ENCODE measurements at places on chromosomes 1 and 21.
A peak's percentile ranks its signal among the peaks of the same experiment; 100 is the strongest.

- DNase-seq, result no peak
These were observed 145.0 kb upstream of the DNAH14 start for GRCh38 chr1:224784265-224785039.

GRCh38 chr1:91314643-91315042, 90.0 kb downstream of the HFM1 start:
- no peak for DNase-seq

GRCh38 chr1:184279911-184280458, 106.8 kb upstream of the C1orf21 start:
- DNase-seq, result no peak

GRCh38 chr1:211469938-211470529, 21.9 kb downstream of the RD3 start:
- DNase-seq, result peak; percentile 47

GRCh38 chr1:47317841-47318240, 3.9 kb upstream of the STIL start:
- no peak for DNase-seq

- DNase-seq, result peak; percentile 69
These were observed 21.8 kb downstream of the ATF3 start for GRCh38 chr1:212630158-212630900.

DNA sequence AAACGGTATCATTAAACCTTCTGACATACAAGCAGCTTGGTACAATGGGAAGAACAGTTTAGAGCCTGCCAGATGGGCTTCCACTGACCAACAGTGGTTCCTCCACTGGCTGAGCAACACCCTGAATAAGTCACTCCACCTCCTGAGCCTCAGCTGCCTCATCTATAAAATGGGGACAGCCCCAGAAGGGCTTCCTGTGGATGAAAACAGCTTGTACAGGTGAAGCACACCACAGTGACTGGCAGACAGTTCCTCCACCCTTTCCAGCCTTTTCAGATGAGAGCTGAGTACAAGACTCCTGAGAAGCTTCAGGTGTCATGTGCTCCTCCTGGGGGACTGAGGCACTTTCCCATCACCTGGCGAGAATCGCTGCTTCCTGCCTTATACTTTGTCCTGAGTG, 2.1 kb downstream of the CAPZB start:
- peak; percentile 40 for DNase-seq

GRCh38 chr1:200039849-200040474, 12.5 kb downstream of the NR5A2 start:
- no peak for DNase-seq

DNA sequence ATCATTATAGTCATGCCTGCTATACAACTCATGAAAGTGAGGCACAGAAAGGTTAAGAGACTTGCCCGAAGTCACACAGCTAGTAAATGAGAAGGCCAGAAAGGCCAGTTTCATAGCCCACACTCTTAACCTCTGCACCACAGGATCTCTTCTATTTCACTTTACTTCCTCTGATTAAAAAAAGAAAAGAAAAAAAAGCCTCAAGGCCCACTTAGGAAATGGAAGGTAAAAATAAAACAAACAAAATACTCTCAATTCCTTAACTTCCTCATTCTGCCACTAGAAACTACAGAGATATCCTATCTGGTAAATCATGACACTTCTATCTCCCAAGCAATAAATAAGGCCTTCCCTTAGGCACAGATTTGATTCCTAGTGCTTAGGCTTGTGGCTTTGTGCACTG, 7.6 kb upstream of the ENAH start:
- DNase-seq, result no peak

DNA sequence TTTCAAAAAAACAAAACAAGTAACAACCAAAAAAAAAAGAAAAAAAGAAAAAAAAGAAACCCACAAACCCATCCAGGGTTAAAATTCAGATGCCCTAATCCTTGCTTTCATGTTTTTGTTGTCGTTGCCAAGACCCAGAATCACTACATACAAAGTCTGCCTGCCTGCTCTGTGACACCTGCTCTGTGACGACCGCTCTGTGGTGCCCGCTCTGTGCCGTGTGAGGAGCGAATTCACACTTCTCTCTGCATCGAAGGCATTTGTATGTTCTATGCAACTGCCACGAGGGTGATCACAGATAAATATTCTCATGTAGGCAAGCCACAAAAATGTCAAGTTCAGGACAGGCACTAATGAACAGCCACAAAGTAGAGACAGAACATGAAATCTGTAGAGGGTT, 178.6 kb downstream of the SLC45A1 start:
- no peak for DNase-seq

DNA sequence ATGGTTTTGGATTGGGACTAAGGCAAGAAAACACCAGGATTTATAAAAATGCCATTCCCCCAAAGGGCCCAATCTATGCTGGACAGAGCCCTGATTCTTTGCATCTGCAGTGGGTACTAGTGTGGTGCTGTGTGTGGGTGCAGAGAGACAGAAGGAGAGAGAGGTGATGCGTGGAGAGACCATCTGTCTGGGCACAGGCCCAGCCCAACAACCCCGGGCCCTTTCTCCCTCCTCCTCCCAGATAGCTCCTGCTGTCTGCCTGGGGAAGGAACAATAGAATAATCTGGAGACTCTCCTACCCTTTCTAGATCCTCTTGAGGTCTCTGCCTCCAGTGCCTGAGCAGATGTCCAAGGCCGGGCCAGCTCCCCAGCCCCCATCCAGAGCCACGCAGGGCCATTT, 15.1 kb downstream of the KIAA1614 start:
- DNase-seq, result no peak

- DNase-seq, result no peak
These were observed 172.2 kb upstream of the IRF2BP2 start for GRCh38 chr1:234782105-234782751.

DNA sequence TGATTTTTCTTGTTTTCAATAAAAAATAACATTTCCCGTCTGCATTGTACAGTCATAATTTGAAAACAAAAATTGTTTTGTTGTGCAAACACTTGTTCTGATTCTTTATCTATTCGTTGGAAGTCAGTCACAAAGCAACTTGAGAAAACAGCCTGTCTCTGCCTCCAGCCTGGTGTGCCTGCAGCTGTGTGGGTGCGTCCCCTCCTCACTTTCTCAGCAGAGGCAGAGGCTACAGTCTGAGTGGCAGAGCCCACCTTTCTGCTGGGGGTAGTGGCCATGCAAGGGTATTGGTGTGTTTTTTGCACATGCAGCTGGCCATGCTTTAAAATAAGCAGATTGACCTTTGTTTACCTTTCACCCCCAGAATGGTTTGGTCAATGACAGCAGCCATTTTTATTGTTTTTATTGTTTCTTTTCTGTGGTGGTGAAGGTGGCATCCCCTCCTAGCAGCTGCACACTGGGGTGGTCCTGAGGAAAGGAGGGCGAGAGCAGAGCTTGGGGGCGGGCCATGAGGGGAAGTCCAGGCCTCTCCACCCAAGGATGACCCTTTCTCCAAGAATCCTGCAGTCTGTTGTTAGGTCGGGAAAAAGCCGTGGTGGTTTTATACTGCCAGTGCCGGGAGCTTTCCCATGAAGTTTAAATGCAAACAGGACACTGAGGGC, 159.6 kb downstream of the PCBP3 start:
- no peak for DNase-seq

GRCh38 chr1:20150969-20151368, 11.8 kb downstream of the PLA2G2F start:
- no peak for DNase-seq

DNA sequence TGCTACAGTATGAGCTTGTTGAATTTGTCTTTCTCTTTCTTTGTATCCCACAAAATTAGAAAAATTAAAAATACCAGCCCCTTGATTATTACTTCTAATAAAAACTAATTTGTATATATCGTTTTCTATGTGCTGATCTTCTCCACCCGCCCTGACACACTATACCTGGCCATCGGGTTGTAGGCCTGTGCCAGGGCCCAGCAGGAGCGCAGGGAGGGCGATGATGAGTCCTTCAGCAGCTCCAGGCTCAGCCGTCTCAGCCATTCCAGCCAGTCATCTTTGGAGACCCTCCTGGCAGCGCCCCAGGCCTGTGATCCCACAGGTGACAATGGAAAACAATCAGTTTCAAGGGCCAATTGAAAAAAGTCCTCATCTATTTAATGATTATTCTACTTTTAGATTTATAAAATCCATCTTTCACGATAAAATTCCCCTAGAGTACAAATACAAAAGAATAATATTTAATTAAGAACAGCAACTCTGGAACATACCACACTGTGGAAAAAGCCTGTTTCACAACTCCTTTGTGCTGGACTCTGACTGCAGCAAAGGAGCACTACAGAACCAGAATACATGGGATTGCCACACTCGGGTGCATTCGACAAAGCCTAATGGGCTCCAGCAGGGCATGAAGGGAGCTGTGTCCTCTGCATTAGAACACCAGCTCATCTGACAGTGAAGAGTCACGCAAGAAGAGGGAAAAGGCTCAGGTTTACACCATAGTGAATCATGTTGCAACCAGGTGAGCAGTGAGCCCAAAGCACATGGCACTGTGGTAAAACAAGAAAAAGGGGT, 15.4 kb downstream of the ANGPTL7 start:
- DNase-seq, result no peak

GRCh38 chr1:205650241-205650640, 18.4 kb upstream of the ELK4 start:
- no peak for DNase-seq

- DNase-seq, result no peak
These were observed at the start of gene SLC30A2 for GRCh38 chr1:26045722-26046245. TSS of gene SLC30A2 (minus strand) at chr1:26046118. CDS start at chr1:26045896, 222 bp downstream.

- no peak for DNase-seq
These were observed 22.5 kb upstream of the CAP1 start for GRCh38 chr1:40017951-40018575.

- DNase-seq, result peak; percentile 63
These were observed 29.1 kb downstream of the STPG1 start for GRCh38 chr1:24384251-24385090.

DNA sequence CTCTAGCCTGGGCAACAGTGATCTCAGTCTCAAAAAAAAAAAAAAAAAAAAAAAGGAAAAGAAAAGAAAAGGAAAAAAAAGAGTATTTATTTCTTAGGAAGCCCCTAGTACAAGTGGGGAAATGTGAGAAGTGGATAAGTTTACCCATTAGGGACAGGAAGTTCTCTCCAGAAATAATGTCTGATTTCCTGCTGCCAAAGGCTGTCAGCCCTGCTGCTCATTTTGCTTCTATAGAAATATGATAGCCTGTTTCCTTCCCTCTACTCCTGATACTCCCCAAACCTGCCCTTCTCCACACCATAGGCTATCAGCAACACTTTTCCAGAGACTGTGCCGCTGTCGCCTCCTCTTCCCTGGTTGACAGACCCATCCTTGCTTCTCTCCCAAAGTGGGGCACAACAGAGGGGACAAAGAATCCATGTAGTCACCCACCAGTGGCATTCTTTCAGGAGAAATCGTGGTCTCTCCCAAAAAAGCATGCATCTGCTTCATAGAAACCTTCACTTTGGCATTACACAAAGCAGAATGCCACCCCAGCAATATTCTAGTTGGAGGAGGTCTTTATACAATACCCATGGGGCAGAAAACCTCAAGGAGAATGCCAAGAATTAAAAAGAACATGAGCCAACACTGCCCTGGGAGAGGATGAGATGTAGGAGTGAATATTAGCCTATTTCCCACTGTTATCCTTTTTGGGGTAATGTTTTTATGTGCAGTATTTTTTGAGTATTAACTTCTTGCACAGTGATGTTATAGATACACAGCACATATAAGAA, 166.3 kb upstream of the NR5A2 start:
- no peak for DNase-seq

- no peak for DNase-seq
These were observed 246.4 kb upstream of the HOOK1 start for GRCh38 chr1:59568158-59568935.

DNA sequence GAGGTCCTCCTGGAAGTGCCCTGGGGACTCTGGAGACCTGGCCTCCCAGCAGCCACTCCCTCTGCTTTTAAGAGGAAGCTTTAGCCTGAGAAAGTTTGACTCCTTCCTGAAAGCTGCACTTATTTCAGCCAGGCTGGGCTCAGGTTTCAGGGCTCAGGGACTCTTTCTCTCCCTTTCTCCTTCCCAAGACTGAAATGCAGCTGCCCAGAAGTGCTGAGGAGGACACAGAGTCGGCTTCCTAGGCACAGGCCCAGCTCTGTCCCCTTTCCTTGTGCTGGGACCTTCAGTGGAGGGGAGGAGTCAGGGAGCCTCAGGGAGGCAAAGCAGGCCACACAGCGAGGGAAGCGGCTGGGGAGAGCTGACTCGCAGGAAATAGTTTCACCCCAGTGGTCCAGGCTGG, 137.3 kb downstream of the NAV1 start:
- DNase-seq, result no peak

DNA sequence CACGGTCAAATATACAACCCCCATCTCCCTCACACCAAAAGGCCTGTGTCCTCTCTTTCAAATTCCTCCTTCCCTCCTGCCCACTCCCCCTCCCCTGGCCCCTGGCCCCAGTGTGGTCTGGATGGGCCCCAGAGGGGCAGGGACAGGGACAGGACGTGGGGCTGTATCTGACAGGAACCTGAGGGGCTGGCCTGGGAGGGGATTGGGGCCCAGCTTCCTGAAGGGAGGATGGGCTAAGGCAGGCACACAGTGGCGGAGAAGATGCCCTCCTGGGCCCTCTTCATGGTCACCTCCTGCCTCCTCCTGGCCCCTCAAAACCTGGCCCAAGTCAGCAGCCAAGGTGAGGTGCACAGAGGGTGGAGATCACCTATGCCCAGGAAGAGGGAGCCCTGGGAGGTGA, at the start of gene MPL:
Gene MPL (plus strand): TSS at position 231 of the 400 bp plus-strand sequence. CDS start 31 bp downstream, at position 262.
- no peak for DNase-seq

DNA sequence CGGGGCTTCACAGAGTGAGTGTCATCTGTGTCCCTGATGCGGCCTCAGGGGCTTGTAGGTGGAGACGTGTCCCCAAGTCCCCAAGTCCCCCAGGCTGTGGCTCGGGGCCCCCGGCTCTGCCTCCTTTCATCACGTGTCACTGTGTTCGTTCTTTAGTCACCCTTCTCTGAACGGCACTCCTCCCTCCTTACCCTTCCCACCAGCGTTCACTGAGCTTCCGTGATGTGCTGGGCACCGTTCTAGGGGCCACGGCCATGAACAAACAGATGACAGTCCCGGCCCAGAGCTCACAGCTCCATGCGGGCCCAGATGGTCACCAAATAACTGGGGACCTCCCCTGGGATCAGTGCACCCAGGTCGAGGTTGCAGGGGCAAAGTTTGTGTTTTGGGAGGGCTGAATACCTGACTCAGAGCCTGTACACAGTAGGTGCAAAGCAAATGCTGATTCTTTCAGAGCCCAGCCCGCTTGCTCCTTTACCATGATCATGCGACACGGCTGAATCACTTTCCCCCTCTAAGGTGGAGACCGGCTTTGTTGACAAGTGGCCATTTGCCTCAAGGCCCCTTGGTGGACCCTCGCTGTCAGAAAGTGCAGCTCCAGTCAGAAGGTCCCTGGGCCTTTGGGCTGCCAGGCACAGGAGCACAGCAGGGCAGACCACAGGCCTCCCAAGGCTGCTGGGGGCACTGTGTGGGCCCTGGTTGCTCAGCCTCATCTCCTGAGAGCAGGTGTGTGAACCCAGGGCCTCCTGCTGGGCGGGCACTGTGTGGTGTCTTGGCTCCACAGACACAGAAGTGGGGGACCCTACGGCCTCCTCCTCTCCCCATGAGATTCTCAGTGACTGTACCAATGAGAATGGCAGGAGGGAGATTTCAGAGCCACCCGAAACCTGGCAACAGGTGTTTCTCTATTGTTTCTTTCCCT, 592.5 kb downstream of the PTPRU start:
- DNase-seq, result no peak

Data from activated naive CD4-positive, alpha-beta T cell treated with Interleukin-2 at 50 U/mL for 16 hours (primary cell).